ENCODE measurements at places on chromosomes 6 and 20.

DNA sequence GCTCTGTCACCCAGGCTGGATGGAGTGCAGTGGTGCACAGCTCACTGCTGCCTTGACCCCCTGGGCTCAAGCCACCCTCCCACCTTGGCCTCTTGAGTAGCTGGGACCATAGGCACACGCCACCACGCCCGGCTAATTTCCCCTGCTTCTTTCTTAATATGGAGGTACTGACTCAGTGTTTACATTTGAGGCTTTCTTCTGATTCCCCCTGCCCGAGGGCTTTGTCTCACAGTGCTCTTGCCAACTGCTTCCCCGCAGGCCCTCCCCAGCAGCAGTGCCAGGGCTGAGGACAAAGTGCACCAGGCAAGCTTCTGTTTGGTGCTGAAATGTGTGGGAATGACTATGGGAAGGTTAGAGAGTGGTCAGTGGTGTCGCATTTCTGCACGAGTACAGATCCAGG is 34.8 kb downstream of the NR2E1 start:
- no peak for DNase-seq

DNA sequence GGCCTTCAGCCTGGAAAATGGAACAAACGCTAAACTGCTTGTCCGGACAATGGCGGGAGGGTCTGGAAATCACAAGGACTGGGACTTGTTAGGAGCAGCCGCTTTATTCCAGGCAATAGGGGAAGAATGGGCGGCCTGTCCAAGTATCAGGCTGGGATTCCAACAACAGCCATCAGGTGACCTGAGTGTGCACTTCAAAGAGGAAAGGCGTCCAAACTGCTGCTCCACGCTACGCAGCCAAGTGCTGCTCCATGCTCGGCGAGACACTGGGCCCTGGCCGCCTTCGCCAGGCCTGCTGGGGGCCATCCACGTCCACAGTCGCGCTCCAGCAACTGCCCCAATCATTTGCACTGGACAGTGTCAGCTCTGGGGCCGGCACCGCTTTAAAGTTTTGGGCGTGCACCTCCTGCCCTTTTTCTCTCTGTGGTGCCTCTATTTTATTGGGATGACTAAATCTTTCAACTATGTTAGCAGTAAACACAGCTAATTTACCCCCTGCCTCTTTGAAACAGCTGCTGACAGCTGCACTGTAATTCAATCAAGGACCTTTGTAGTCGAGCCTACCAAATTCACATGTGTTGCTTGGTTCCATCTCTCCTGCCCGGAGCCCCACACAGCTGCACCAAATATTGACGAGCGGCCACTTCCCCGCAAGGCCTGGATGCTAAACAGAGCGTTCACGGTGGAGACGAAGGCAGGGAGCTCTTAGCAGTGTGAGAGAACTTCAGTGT is 98.3 kb downstream of the BMP7 start:
- no peak for DNase-seq

DNA sequence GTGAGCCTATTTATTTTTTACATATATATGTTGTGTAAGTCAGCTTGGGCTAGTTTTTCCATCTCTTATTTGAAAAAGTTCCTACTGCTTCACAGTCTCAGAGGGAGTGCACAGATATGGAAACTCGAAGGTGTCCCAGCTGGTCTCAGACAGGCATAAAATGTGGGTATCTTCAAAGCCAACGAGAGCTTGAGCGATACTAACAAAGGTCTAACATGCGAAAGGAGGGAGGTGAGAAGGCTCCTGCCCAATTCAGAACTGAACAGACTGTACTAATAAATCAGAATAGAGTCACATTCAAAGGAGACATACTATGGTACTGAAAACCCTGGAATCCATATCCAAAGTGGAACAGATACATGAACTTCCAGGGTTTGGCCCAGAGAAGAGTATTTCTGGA is 113.0 kb downstream of the PREX1 start:
- no peak for DNase-seq

DNA sequence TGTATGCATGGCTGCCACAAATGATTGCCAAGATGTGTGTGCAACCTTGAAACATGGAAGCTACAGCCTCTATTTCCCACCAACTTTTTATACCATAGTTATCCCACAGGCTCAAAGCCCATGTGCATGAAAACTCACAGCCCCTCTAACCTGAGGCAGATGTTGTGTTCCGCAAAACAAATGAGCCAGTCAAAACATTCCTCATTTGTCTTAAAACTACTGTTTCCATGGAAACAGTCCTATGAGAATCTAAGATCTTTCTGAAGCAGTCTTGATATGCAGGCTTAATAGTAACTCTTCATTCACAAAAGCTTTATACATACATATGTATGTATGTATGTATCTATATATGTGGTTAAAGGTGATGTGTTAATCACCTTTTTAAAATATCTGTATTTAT is 31.2 kb upstream of the MANEA start:
- DNase-seq, result no peak

GRCh38 chr20:49808753-49809152 is 3.9 kb upstream of the SLC9A8 start:
- no peak for DNase-seq

DNA sequence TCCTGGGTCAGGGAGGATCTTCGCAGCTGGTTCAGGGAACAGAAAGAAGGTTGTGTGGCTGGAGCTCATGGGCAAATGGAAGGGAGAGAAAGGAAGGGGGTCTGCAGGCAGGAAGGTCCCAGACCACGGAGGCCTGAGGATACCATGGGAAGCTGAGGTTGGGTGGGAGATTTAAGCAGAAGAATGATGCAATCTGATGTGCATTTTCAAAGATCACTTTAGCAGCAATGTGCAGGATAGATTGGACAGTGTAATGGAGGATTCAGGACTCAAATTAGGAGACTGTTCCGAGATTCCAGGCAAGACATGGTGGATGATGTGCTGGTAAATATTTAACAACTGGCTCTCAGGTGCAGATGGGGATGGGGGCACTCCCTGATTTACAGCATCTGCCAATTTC is 5.8 kb upstream of the RRBP1 start:
- no peak for DNase-seq

DNA sequence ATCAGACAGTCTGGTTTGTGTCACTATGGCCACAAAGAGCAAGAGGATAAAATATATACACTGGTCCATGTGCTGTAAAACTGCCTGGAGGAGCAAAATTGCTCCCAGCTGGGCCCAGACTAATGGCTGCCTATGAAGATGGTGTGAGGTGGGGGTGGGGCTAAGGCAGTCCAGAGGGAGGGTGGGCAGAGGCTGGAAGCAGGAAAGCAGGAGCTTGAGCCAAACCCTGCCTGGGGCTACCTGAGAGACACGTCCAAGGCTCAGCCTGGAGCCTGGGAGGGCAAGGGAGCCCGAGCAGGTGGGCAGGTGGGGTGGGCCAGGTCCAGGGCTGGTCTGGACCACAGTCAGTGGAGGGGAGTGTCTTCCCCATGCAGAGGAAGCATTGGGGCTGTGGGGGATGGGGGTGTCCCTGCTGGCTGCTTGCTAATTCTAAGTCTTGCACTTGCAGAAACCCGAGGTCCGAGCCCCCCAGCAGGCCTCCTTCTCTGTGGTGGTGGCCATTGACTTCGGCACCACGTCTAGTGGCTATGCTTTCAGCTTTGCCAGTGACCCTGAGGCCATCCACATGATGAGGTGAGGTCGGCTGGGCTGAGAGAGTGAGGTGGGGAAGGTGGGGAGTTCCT is 9.5 kb downstream of the HSPA12B start:
- no peak for DNase-seq

- no peak for DNase-seq
Measured at GRCh38 chr6:160132297-160132637, 10.7 kb downstream of the SLC22A1 start.

DNA sequence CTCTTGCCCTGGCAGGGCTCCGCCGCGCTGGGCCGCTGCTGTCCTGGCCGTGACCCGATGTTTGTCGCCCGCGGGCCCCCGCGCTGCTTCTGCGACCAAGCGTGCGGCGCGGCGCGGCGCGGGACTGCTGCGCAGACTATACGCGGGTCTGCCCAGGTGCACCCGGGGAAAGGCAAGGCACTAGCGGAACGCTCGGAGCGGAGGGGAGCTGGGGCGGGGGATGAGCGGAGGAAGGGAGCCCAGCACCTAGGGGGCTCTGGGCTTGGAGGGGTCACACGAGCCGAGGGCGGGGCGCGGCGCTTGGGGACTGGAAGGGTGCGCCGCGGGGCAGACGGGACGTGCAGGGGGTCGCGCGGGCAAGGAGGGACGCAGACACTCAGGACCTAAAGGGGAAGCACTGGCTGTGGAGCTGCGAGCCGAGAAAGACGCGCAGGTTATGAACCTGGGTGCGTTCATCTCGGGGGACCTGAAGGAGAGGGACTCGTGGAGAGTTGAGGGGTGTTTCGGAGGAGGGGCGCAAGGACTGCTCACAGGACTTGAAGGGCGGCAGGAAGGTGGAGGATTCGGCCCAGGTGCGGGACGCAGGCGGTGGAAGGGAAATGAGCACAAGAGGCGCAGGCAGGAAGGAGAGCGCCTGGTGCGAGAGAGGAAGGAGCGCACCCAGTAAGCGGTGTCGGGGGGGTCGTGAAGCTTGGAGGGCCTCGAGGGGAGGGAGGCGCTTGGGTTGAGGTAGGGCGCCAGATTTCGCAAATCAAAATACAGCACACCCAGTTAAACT is 40.8 kb upstream of the ZNFX1 start:
- DNase-seq, result no peak

DNA sequence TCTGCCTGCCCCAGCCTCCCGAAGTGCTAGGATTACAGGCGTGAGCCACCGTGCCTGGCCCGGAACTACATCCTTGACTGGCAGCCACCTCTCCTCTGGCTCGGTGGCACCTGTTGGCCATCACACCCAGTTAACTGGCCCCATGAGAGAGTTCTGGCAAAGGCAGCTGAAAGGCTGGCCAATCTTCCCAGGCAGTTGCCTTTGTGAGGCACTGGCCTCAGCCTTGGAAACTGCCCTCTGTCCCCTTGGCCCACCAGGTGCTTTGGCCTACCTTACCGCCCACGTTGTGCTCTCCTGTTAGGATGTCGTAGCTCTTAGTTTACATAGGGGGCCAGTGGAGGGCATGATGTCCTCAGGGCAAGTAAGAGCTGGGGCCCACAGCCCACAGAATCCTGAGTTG is 9.6 kb upstream of the MANBAL start:
- DNase-seq, result no peak

DNA sequence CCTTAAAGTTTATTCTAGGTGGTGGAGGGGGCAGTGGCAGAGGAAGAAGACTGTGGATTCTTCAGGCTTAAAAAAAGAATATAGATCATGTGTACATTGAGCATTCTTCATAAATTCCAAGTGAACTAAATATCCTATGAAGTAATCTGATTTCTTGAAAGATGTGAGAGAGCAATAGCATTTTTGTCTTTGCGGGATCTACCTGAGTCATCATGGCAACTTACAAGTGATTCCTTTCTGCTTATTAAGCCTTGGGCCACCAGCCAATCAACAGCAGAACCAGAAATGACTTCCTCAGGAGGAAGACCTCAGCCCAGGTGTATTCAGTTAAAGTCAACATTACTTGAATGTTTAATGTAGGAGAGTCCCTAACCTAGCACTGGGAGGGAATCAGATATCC is 756.9 kb downstream of the TFAP2A start:
- no peak for DNase-seq

DNA sequence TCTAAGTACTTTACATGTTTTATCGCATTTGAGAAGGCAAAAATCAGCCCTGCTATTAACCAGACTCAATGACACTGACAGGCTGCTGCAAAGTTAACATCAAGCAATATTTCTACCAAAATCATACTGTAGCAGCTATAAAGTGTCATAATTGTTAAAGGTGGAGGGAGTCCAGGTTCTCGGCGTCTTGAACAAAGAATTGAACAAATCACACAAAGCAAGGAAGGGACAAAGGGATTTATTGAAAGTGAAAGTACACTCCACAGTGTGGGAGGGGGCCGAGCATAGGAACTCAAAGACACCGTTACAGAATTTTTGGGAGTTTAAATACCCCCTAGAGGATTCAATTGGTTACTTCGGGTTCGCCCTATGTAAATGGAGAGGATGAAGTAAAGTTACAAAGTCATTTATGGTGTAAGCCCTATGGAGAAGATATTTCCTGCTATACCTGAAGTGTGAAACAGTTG is 12.9 kb upstream of the ZNF391 start:
- DNase-seq, result no peak

DNA sequence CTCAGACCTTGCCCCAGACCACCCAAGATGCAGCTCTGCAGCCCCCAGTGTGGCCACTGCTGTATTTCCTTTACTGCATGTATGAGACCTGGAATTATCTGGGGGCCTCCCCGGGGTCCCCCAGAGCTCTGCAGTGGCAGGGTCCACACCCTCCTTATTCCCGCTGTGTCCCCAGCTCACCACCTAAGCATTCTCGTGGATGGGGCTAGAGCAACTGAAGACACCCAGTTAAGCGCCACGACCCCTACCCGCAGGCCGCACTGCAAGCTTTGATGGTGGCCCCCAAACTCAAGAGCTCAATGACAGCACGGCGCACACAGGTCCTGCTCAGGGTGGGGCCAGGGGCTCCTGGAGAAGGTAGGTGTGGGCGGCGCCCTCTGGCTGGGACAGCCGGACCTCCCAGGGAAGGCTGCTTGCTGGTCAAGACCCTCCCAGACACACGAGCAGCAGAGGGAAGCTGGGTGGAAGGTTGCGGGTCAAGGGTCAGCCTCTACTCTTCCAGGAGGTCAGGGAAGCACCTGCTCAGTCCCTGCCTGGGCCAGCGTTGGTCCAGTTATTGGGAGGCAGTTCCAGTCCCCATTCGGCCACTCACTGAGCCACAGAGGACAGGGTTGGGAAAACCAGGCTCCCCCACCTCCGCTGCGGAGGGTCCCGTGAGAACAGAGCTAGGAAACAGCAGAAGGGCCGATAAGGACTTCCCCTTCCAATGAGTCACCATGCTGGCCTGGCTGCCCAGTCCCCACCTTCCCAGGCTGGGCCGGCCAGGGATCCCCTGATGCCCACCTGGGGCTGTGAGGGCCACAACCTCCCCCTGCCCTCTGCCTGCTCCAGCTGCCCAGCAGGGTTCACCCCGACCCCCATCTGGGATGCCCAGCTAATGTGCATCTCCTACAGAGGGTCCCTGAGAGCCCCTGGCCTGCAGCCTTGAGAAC is 2.9 kb downstream of the LAMA5 start:
- no peak for DNase-seq

GRCh38 chr6:146892613-146893401 is 294.0 kb downstream of the ADGB start:
- no peak for DNase-seq

- no peak for DNase-seq
Measured at GRCh38 chr6:22025468-22026163, 271.2 kb downstream of the PRL start.

DNA sequence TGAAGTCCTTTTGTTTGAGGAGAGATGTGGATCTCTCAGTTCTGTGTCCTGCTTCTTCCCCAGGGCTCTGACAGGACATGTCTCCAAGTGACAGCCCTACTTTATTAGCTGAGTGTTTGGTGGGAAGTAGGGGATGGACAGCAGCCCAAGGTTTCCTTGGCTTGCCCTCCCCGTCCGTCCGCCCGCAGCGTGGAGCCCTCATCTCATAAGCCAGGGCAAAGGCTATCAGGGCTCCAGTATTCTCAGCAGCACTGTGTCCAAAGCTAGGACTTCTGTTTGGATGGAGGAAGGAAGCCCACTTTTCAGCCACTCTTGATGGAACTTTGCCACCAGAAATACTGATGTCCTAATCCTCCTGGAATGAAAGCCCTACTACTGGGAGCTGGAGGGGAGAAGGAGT is 13.6 kb downstream of the CDC5L start:
- DNase-seq, result no peak

- DNase-seq, result no peak
Measured at GRCh38 chr20:32418376-32418775, 60.2 kb downstream of the ASXL1 start.

- no peak for DNase-seq
Measured at GRCh38 chr6:16948396-16948795, 153.5 kb upstream of the STMND1 start.
